ENCODE measurements at places on chromosomes 4 and X.

GRCh38 chr4:81622028-81622427 lies 150.3 kb upstream of the RASGEF1B start:
- DNase-seq: no peak

GRCh38 chrX:38407126-38407525 lies 54.7 kb downstream of the OTC start:
- DNase-seq: no peak

GRCh38 chr4:79526641-79527565 lies 118.9 kb upstream of the GK2 start:
- DNase-seq: no peak

GRCh38 chr4:148787831-148788477 lies 345.7 kb upstream of the NR3C2 start:
- DNase-seq: no peak

DNA sequence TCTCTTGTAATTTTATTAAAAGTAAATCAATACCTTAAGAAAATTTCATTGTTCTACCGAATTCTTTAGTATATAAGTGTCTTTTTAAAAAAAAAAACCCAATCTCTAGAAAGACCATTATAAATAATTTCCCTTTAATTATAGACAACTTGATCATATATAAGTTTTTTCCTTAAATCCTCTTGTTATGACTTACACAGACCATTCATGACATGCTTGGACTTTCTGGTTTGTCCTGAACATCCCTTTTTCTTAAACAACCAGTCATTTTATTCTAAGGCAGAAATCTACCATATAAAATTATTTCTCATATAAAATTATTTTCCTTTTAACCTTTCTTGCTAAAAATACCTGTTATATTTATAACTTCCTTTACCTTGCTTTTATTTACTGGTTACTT lies 15.4 kb upstream of the FHDC1 start:
- no peak for DNase-seq

- no peak for DNase-seq
Measured at GRCh38 chrX:120136840-120137239, 21.1 kb upstream of the RHOXF1 start.

- no peak for DNase-seq
Measured at GRCh38 chr4:79211490-79211889, 114.4 kb downstream of the NAA11 start.

DNA sequence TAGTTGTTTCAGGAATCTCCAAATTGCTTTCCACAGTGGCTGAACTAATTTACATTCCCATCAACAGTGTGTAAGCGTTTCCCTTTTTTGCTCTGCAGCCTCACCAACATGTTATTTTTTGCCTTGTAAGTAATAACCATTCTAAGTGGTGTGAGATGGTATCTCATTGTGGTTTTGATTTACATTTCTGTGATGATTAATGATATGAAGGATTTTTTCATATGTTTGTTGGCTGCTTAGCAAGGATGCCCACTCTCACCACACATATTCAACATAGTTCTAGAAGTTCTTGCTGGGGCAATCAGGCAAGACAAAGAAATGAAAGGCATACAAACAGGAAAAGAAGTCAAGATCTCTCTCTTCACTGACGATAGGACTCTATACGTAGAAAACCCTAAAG lies 472.4 kb downstream of the ZNF674 start:
- no peak for DNase-seq
